Upper lobe of left lung (tissue), 6 donors: ENCODE measurements at places on chromosomes 12 and 14.

DNA sequence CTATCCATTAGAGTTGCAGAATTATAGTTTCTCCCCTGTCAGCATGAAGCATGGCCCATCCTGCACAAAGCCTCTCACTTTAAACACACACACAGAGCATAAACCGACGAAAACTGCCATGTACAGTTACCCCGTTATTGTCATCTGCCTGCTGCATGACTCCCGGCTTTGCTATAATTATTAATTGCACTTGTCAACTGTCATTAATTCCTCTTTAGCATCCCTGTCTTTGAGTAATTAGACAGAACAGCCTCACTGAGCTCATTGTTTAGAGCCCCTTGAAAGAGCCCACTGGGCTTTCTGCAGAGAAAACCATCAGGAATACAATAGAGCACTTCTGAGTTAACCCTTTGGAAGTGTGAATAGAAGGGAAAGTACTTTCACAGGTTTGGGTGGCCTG, 307.2 kb upstream of the SOX5 start:
- DNase-seq: no peak

DNA sequence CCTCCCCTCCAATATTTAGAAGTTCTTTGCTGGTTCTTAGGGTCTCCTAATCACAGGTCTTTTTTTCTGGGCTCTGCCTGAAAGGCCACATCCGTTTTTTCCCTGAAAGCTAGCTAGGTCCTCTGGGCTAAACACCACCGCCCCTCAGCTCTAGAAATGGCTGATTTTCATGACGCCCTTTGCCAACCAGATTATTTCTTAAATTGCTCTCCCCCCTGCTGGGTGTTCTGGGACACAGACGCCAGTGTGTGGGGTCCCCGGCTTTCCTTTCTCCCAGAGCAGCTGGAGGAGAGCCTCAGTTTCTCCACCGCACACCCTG, 45.3 kb upstream of the ATP23 start:
- DNase-seq: no peak

DNA sequence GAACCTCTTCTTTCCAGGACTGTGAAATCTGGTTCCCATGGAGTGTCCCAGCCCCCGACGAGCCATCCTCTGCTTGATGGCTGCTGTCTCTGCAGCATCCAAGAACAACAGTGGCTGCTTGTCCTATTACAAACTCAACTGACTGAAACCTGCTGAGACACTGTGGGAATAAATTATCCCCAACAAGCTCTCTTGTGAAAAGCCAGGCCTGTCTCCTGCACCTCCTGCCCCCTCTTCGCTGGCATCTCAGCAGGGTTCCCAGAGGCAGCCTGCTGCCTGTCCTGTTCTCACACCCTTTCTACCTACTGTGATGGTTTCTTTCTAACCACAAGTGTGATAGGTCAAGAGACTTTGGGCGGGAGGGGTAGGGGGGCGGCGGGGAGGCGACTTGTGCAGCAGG, 180.2 kb downstream of the TSPAN9 start:
- DNase-seq: no peak

DNA sequence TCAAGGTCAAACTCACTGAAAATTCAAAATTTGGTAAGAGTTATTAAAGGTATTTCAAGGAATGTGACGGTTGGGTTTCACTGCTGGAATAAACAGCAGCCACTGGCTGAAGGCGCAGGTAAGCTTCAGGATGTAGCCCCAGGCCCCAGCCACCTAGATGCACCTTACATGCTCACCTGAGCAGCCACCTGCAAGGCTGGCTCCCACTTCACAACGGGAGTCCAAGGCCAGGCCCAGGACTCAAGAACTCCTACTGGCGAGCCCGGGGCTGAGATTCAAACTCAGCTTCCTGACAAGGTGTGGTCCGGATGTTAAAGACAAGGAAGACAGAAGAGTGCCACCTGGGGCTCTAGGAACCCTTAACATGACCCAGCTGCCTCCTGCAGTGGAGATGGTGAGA, 78.4 kb downstream of the ITPK1 start:
- DNase-seq: no peak

DNA sequence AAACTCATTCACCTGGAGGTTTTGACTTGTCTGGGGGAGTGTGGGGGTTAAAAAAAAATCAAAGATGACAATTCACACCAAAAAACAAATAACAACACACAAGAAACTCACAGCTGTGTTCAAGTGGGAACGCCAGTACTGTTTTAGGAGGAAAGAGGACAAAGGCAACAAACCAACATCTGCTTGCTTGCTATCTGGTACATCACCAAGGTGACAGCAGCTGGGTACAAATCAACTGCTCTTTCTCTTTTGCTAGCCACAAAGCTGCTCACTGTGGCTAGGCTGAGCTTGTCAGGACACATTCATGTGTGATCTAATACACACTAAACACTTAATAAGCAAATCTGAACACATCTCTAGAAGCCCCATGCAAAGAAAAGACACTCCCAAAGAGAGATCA, 128.0 kb upstream of the RAP1B start:
- no peak for DNase-seq

DNA sequence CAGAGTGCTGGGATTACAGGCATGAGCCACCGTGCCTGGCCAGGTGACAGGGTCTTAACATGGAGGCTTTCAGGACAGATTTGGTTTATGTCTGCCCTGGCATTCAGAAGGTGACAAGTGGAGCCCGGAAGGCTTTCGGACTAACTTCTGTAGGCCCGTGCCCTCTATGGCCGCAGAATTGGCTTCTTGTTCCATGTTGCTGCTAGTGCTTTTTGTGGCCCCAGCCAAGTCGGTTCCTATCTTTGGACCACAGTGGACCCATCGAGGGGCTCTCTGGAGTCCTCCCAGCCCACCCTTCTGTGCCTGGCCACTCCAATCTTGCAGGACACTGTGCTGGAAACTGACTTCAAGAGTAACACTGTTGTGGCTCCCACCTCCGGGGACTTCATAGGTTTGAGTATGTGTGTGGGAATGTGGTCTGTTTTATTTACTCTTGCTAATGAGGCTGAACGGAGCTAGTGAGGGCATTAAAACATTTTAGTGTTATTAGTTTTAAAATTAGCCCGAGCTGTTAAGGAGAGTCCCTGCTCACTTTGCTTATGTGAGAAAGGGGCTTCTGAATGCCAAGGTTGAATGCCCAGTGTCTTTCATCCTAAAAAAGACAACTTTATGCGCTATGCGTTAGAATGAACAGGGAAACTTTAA, 245.9 kb downstream of the CACNA1C start:
- DNase-seq: no peak
